Thoracic aorta (tissue), 2 donors: ENCODE measurements at places on chromosomes 6 and 20.

DNA sequence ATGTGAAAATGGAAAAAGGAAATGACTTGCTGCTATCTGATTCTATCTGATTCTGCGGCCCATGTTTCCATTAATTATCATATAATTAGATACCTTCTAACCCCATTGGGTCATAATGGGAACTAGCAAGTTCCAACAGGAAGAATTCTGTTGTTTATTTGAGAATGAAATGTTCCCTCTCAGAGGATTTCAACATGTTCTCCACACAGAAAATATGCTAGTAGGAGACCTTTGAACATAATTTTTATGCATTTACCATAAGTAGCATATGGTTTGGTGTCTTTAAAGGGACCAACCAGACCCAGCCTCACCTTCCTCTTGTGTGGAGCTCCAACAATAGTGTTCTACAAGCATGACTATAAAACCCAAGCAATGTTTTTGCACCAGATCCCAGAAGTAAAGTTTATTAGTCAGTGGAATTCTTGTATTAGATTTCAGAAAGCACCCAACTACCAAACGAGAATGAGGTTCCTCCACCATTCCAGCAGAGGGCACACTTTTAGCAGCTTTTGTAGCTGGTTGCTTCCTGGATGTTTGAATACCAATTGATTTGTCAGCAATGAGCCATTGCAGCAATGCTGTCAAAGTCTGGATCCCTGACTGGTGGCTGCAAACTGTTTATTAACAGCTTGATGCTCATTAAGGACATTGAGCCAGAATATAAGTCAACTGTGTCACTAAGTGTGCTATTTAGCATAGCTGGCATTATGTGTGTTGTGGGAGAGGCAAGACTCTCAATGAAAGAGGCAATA is 143.6 kb upstream of the GJE1 start:
- DNase-seq = no peak

DNA sequence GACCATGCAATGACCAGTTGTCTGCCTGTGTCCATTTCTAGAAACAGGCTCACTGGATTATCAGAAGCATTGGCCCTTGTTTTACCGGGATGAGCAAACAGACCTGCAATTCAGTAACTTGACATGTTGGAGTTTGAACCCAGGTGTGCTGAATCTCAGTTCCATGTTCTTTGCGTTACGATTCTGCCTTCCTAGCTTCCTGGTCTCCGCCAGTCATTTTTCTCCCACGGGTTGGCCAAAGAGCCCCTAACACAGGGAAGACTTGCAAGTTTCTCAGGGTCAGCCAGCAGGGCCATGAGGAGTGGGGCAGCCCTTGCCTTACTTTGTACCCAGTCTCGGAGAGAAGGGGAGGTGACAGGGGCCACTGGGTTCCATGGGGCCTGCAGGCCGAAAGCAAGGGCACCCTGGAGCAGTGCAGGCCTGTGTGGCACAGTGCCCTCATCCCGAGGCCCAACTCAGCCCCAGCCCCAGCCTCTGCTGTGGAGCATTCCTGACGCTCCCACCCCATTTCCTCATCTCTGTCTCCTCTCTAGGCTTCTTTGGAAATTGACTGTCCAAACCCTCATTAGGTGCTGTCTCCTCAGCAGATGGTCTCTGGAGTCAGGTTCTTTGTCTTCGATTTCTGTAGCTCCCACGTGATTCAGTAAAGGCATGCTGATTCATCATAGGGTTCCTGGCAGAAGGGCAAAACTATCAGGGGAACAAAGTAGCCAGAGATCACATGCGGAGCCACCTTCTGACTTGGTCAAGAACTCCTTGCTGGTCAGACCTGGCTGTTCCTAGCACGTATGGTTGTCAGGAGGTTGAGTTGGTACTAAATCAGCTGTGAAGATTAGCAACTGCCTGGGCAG is 23.6 kb downstream of the CDS2 start:
- DNase-seq = no peak

- DNase-seq = no peak
Measured at GRCh38 chr6:165468340-165469235, 159.2 kb upstream of the C6orf118 start.

DNA sequence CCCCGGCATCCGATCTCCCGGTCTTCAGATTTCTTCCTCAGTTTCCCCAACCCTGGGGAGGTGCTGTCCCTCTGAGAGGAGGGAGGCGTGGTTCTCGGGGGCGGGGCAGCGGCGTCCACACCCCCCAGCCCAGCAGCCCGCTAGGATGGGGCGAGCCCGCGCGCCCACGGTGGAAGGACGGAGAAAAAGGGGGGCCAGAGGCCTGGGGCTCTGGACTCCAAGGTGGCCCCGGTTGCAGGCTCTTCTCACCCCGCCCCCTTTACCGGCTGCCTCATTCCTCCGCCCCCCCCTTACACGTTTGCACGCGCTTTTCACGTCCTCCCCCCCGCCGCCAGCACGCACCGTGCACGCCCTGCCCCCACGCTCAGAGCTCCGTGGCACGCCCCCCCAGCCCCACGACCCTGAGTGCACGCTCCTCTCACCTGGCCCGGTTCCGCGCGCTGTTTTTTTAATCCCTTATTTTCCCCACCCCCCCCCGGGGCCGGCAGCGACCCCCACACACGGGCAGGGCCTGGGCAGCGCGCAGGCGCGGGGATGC is 402 bp downstream of the ZBTB12 start:
- DNase-seq = no peak

- DNase-seq = no peak
Measured at GRCh38 chr6:2773449-2773848, 8.3 kb downstream of the WRNIP1 start.

DNA sequence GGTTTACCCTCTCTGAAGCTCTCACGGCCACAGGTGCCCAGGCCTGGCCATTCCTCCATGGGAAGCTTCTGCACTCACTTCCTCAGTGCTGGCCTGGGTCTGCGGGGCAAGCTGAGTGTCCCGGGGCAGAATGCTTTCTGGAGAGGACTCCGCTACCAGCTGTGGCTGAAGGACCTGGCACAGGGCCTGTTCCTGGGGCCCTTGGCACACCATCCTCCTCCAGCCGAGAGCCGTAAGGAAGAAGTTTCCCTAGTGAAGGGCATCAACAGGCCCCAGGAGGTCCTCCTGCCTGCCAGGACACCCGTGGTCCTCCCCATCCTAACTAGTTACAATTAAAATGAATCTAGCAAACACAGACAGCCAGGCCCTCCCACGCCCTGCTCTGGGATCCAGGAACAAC is 14.0 kb upstream of the KCNK15 start:
- DNase-seq = no peak

- no peak for DNase-seq
Measured at GRCh38 chr6:148479497-148479896, 136.9 kb downstream of the SASH1 start.

- no peak for DNase-seq
Measured at GRCh38 chr20:35006531-35006971, 50.9 kb downstream of the MYH7B start.

- no peak for DNase-seq
Measured at GRCh38 chr6:138562691-138563090, 63.4 kb upstream of the NHSL1 start.

DNA sequence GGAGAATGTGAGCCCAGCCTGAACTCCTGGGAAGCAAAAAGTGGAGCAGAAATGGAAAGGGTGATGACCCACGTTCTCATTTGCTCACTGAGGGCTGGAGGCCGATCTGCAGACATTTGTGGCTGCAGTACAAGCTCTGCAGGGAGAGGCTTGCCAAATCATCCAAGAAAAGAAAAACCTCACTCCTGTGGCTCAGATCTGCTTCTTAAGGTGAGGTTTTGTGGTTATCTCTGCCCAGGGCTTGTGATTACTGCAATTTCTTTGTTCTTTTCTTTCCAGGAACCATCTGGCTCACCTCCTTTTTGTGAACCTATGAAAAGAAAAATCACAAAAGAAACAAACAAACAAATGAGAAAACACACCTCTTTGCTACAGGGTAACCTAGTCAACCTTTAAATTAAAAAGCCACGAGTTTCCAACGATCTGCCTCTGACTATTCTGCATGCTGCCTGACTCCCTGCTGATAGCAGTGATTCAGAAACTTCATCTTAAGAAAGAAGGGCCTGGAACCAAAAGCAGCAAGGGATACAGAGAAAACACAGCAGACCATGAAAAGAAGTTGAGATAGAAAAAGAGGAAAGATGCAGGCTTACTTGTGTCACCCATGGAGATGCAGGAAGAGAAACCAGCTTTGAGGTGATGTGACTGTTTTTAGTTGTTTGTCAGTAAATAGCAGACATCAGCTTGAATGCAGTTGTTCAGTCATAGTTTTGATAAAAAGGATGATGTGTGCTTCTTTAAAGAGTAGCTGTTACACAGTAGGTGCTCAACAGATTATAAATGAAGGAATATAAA is 165.1 kb downstream of the LMBRD1 start:
- DNase-seq = no peak

DNA sequence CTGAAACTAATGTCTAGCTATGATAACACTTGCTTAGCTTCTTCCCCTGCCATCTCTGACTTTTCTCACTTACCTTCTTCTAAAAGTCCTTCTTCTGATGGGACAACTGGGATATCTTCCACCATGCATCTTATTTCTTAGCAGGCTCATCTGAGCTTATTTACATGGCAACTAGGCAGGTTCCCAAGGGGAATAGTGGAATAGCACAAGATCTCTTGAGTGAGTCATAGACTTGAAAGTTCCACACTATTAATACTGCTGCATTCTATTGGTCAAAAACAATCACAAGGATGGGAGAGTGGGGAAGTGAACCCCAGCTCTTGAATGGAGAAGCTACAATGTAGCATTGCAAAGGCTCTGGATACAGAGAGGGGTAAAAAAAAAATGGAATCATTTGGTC is 142.1 kb downstream of the HAO1 start:
- no peak for DNase-seq

DNA sequence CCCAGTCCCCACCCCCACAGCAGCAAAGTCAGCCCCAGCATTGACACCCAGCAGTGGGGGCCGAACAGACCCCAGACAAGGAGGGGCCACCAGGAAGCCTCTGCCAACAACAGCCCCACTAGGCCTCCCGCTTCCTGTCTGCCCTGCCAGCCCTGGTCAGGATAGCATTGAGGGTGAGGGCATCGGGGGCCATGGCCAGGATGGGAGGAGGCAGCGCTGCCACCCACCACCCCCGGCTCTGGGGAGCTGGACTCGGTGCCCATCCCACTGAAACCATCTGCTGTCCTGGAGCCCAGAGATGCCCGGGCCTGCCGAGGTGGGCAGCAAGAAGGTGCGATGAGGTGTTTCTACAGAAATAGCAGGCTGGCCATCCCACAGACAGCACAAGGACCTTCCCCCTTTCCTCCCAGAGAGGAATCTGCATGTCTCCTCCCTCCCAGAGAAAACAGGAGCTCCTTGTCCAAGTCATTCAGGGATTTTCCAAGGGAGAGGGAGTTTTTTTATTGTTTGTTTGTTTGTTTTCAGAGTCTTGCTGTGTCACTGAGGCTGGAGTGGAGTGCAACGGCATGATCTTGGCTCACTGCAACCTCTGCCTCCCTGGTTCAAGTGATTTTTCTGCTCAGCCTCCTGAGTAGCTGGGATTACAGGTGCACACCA is 62.1 kb upstream of the BHLHE23 start:
- no peak for DNase-seq

GRCh38 chr6:76124018-76124417 is 51.6 kb upstream of the IMPG1 start:
- no peak for DNase-seq

DNA sequence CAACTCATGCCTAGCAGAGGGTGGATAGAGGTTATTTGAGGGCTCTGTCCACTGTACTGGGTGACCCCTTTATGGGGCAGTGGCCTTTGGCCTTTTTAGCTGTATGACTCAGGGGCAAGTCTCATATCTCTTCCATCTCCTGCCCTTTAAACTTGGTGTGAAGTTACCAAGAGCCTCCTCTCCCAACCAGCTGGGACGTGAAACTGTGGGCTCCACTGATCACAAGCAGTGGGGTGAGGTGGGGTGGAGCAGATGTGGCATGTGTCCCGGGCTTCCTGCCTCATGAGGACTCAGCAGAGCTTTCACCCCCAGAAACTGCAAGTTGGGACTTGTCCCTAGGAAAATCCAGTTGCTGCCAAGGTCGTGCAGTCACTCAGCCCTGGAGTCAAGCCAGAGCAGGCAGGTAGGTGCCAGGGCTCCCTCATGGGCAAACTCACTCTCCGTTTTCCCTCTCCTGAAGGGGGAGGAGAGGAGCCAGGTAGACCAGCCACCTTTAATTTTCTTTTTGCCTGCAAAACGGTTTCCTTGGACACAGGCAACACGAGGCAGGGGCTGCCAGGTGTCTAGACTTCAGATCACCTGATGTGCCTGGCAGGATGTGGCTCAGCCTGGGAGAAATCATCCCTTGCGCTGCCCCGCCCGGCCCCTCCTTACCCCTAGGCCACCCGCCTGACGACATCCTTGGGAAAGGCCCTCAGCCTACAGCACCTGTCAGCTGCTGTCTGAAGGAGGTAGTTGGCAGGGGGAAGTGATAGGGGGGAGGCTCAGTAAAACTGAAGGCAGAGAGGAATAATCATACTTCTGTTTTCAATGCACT is 4.0 kb downstream of the CDKN1A start:
- no peak for DNase-seq

GRCh38 chr6:145080651-145081050 is 654.7 kb downstream of the EPM2A start:
- DNase-seq = no peak

- DNase-seq = no peak
Measured at GRCh38 chr6:31764198-31764597, 1.7 kb downstream of the SAPCD1 start.

GRCh38 chr20:11080781-11081377 is 407.1 kb upstream of the JAG1 start:
- DNase-seq = no peak
